Activated CD4-positive, alpha-beta T cell treated with anti-CD3 and anti-CD28 coated beads for 36 hours (primary cell): ENCODE measurements at places on chromosomes 16 and 17.
A peak's percentile ranks its signal among the peaks of the same experiment; 100 is the strongest.

GRCh38 chr17:29714146-29714545, 91.4 kb upstream of the CORO6 start:
- no peak for DNase-seq

DNA sequence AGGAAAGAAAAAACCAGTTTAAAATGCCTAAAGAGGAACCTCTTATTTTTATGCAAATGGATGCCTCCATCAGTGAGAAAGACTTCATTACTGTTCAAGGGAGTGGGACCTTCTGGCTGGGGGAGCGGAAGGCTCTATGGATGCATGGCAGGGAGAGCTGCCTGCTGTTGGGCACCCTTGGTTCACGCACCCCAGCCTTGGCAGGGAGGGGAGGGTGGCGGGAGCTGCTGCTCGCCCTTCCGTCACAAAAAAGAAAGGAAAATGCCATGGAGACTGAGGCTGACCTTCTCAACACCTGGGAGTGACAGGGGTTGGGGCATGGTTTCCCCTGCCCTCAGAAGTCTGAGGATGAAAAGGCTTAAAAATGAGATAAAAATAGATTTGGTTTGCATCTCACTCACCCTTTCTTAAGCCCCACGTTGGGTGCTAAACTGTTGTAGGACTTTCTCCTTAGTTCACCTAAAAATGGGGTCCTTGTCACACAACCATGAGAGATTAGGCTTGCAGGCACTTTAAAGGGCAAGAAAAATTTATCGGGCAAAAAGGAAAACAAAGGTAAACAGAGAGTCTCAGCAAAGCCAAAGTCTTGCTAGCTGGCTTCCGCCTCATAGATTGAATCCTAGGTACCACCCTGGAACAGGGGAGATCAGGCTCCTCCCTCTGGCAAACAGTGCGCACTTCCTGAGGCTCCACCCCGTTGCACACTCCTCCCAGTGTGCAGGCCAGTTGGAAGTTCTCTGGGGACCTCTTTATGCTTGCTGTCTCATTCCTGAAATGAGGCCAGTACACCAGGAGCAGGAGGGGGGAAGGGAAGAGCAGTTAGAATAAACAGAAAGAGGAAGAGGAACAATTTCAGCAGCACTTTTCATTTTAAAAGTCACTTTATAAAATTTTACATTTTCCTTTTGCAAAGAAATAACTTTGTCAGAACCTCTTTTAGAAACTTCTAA, 31.6 kb downstream of the PHKB start:
- no peak for DNase-seq

DNA sequence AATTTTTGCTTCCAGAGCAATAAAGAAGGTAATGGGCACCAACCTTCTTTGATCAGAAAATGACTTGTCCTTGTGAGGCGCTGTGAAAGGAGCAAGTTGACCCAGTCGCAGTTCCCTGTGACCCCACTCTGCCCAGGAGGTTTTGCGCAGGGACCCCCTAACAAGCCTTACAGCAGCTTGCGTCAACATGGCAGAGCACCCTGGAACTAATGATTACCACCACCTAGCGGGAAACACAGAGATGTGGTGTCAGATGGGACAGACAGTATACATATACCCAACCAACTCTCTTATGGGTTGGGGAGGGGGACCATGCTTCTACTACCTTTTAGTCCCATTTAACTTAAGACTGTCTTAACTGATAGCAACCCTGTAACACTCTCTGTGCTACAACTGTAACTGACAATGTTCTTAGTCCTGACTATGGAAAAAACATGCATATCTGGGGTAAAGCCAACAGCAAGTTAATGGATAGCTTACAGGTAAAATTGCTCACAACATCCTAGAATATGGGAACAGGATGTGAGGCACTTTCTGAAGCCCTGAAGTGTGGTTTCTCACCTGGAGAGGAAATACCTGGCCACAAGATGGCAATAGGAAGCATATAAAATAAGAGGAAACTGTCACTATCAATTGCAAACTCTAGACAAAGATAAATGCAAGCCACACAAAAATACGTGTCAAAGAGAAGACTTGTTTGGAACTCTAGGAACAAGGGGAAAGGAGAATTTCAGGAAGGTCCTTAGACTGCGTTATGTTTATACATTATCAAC, 3.0 kb downstream of the KARS1 start:
- no peak for DNase-seq

DNA sequence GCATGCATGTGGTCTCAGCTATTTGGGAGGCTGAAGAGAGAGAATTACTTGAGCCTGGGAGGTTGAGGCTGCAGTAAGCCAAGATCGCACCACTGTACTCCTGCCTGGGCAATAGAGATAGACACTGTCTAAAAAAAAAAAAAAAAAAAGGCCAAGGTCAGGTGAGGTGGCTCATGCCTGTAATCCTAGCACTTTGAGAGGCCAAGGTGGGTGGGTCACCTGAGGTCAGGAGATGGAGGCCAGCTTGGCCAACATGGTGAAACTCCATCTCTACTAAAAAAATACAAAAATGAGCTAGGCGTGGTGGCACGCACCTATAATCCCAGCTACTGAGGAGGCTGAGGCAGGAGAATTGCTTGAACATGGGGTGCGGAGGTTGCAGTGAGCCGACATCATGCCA, 28.2 kb upstream of the CORO1A start:
- DNase-seq: no peak

- DNase-seq: no peak
Observed at GRCh38 chr17:10613775-10614513, 43.2 kb downstream of the MYH3 start.

DNA sequence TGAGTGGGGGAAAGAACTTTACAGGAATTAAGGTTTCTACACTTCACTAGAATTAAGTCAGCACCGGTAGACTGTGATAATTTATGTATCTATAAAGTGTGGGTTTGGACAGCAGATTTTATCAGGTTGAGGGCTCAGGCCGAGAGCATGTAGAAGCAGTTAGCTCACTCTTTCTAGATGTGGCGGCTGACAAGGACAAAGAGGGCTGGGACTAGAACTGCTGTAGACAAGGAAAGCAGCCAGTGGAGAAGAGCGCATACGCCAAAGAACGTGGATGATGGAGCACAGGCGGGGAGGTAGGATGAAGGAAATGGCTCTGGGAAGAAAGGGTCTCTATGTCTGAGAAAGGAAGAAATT, 504 bp upstream of the GOSR1 start:
- DNase-seq: peak; percentile 39

DNA sequence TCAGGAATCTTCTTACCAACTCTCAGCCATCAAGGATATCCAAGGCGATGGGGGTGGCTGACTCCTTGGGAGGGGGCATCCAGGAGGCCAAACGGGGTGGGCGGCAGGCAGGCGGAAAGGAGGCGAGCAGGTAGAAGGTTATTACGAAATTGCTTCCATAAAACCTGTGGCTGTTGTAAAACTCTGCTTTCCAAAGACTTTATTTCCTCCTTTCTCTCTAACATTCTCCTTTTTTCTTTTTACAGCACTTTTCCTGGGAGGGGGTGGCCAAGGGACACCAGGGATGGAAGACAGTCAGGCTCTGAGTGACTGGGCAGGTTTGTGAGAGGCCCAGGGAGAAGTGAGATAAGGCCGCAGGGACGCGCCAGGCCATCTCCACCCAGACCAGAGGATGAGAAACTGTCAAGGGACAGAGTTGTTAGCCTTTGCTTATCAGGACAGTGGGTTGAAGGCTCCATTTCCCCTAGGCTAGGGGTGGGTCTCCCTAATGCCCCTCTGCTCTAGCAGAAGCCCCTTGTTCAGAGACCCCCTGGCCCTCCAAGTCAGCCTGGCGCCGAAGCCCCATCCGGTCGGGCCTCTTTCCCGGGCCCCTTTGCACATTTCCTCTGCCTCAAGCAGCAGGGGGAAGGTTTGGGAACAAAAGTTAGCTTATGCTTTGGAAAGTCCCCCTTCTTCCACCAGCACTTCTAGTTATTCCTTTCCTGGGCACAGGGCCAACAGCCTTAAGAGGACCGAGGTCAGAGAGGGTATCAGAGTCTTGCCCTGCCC, 5.0 kb upstream of the HOXB9 start:
- DNase-seq: no peak

DNA sequence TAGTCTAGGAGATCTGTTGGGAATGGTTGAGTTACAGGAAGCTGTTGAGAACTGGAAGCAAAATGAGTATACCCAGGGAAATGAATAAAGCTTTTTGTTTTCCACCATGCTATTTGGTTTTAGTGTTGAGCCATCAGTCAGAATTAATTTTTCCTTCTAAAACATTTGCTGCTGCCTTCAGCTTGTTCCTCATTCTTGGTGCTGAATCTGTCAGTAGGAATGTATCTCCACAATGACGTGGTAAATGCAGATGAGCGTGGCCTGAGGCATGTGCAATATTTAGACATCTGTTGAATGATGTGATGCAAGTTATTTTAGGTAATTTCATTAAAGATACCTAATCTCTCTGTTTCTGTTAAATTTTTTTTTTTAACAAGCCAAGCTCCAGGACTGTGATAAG, 10.9 kb downstream of the HAPSTR1 start:
- no peak for DNase-seq

DNA sequence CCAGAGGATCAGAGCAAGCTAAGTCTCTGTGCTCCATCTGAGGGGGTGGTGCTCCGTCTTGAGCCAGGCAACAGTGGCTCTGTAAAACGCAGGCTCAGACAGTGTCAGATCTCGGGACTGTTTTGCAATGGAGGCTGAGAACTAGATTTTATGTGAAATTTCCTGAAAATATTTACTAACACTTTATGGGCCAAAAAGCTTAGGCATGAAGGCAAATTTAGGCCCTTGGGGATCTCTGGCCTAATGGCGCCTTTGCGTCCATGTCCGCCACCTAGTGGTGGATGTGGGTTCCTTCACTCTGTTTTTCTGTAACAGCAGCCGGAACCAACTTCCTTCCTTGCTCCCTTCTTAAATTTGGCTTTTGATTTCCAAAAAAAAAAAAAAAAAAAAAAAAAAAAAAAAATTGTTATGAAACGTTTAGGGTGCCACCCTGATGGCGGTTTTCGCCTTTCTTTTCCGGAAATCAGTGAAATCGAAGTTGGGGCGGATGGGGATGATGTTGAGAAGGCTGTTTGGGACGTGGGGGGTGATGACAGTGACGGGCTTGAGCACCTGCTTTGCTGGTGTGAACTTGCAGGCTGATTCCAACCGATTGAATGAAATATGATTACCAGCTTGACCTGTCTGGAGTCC, 14.0 kb upstream of the ELAC2 start:
- DNase-seq: peak; percentile 66

DNA sequence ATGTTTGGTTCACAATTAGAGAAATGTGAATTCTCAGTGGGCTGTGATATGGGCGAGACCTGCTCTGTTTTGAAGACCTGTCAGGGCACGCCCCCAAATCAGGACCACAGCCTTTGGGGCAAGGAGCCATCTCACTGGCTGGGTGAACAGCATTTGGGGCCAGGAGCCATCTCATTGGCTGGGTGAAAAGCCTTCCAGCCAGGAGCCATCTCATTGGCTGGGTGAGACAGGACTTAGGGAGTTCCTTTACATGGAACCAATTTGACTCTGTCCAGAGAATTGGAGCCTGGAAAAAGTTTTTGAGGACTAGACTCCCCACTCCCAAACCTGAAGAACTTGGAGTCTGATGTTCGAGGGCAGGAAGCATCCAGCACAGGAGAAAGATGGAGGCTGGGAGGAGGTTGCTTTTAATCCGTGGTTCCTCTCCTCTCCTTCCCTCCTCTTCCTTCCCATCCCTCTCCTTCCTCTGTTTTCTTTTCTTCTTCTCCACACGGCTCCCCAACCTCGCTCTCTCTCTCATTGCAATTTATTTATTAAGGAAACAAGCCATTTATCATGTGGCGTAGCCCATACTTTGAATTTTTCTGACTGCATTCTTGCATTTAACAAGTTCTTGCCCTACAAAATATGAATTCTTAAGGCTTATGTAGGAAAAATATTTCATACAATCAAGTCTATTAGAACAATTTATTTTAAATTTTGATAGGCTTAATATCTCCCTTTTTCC, 19.7 kb downstream of the FOXL1 start:
- DNase-seq: no peak

DNA sequence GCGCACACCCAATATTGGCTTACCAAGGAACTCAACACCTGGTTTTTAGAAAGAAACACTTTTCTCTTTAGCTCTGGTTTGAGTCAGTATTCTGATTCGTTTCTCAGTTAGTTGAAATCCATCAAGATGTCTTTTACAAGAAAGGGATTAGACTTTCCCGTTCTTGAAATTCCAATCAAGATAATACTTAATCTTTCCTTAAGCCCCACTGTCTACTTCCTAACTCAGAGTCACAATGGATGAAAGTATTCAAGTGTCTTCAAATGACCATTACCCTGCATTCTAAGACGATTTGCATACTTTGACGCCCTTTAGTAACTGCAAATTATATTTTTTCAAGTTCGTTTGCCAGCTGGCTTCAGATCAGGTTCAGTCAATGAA, 189.8 kb downstream of the USP22 start:
- no peak for DNase-seq

GRCh38 chr17:44575403-44575802, 18.1 kb downstream of the FZD2 start:
- no peak for DNase-seq

GRCh38 chr16:87576171-87576570, 26.1 kb upstream of the JPH3 start:
- no peak for DNase-seq

- peak; percentile 66 for DNase-seq
Observed at GRCh38 chr17:50169121-50169764, 3.4 kb downstream of the SGCA start.

- peak; percentile 36 for DNase-seq
Observed at GRCh38 chr17:65243838-65244625, 106.9 kb downstream of the RGS9 start.

DNA sequence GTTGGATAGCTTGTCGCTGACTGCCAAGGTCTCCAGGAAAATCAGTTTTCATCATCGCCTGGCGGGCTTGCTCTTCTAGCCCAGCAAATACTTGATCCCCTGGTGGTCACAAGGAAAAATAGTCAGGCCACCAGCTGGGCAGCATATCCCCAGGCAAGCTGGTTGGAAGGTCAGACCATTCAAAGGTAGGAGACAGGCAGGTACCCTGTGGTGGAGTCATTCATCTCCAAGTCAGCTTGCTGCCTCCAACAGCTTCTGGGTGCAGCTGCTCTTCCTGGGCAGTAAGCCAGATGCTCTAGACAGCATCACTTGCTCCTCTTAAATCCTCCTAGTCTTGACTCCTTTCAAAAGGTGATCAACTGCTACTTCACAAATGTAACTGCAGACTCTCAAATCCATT, 16.0 kb downstream of the ZNF821 start:
- no peak for DNase-seq

DNA sequence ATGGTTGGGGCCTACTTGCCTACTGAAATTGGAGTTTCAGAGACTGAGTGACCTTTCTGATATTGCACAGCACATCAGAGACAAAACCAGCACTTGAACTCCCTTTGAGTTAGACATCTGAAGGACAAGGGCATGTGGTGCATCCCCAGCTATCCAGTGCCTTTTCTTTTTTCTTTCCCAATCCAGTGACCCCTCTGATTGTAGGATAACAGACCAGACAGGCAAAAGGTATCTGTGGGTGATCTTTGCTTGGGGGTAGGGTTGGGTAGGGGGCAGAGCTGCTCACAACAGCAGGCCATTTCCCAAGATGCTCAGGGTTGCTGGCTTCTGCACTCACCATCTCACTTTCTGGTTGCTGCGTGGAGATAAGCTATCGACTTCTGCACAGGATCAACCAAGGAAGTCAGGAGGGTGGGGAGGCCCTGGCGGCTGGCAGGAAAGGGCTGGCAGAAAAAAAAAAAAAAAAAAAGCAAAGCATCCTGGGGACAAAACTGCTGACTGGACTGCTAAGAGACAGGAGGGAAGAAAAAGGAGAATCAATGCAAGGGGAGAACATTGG, 42.2 kb downstream of the HOXB1 start:
- DNase-seq: no peak
